ENCODE measurements at places on chromosomes 1 and 21.
A peak's percentile ranks its signal among the peaks of the same experiment; 100 is the strongest.

- H3K4me3 ChIP-seq = no peak overlapping the region
- DNase-seq = no peak
- no peaks in the 10 kb centered on the region for H3K27me3 ChIP-seq
- H3K4me1 ChIP-seq = no peaks in the 10 kb centered on the region
- H3K27ac ChIP-seq = no peak overlapping the region
- H3K36me3 ChIP-seq = peaks cover 4% of the 10 kb centered on the region
These were observed 97.4 kb downstream of the ITSN1 start for GRCh38 chr21:33739701-33740100.

- H3K36me3 ChIP-seq = no peaks in the 10 kb centered on the region
- H3K4me1 ChIP-seq = no peaks in the 10 kb centered on the region
- no peak overlapping the region for H3K4me3 ChIP-seq
- no peak overlapping the region for H3K27ac ChIP-seq
- no peak for DNase-seq
- no peaks in the 10 kb centered on the region for H3K27me3 ChIP-seq
These were observed 42.8 kb upstream of the LRIF1 start for GRCh38 chr1:111006556-111006955.

DNA sequence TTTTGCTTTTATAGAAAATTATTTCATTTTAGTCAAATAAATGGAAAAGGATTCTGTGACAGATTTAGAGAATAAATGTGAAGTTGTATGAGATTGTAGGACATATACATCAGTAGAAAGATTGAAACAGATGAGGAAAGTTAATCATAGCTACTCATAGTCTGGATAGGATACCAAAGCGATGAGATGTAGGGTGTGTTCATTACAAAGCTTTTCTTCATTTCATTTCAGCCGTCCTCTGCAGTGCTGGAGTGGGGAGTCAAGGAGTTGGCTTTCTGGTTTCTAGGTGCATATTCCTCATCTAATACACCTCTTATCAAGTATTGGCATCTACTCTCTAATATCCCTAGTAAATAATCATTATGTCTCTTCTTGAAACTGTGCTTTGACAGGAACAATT lies 149.5 kb upstream of the NEGR1 start:
- H3K27ac ChIP-seq = no peak overlapping the region
- no peaks in the 10 kb centered on the region for H3K27me3 ChIP-seq
- no peaks in the 10 kb centered on the region for H3K4me1 ChIP-seq
- H3K4me3 ChIP-seq = no peak overlapping the region

GRCh38 chr1:17195731-17196130 lies 9.2 kb upstream of the PADI1 start:
- DNase-seq = no peak
- no peak overlapping the region for H3K4me3 ChIP-seq
- H3K36me3 ChIP-seq = no peaks in the 10 kb centered on the region
- no peak overlapping the region for H3K27ac ChIP-seq
- no peaks in the 10 kb centered on the region for H3K4me1 ChIP-seq
- no peaks in the 10 kb centered on the region for H3K27me3 ChIP-seq

DNA sequence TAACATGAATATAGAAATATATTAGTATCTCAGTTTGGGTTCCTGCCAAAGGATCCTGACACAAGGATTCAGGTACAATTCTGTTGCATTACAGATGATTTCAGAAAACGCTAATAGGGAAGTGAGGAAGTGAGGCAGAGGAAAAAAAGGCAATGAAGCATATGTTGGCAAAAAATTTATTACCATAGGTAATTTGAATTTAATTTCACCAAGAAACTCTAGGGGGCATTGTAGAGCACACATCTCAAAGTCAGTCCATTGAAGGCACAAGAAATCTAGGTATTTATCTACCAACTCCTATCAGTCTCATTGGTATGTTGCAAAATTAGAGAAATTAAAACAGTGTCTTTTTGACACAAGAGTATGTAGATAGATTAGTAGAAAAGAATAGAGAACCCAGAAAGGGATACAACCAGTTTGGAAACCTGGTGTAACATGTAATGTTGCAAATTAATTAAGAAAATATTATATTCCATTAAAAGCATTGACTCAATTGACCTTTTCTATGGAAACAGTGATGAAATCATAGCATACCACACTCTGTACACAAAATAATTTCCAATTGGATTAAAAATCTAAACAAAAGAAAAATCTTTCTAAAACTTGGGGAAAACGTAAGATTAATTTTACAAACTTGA lies 104.9 kb upstream of the SNX7 start:
- no peaks in the 10 kb centered on the region for H3K4me1 ChIP-seq
- H3K36me3 ChIP-seq = no peaks in the 10 kb centered on the region
- no peak for DNase-seq

GRCh38 chr21:29578306-29578705 lies 279.6 kb downstream of the BACH1 start:
- DNase-seq = no peak
- H3K27ac ChIP-seq = no peak overlapping the region
- no peak overlapping the region for H3K4me3 ChIP-seq
- no peaks in the 10 kb centered on the region for H3K4me1 ChIP-seq
- H3K36me3 ChIP-seq = no peaks in the 10 kb centered on the region

GRCh38 chr1:74271503-74271902 lies 36.3 kb downstream of the TNNI3K start:
- H3K4me1 ChIP-seq = no peaks in the 10 kb centered on the region
- H3K4me3 ChIP-seq = no peak overlapping the region
- H3K27me3 ChIP-seq = no peaks in the 10 kb centered on the region
- no peaks in the 10 kb centered on the region for H3K36me3 ChIP-seq
- no peak for DNase-seq

GRCh38 chr1:91757763-91758460 lies 128.0 kb downstream of the TGFBR3 start:
- no peak for DNase-seq
- H3K27me3 ChIP-seq = no peaks in the 10 kb centered on the region
- peaks cover 10% of the 10 kb centered on the region for H3K4me1 ChIP-seq
- peak overlapping the region; percentile 90 for H3K27ac ChIP-seq

- no peak overlapping the region for H3K4me3 ChIP-seq
- H3K36me3 ChIP-seq = no peaks in the 10 kb centered on the region
- no peak overlapping the region for H3K27ac ChIP-seq
- DNase-seq = no peak
- no peaks in the 10 kb centered on the region for H3K27me3 ChIP-seq
These were observed 27.7 kb upstream of the VWA5B1 start for GRCh38 chr1:20262810-20263534.

- H3K27ac ChIP-seq = no peak overlapping the region
- H3K27me3 ChIP-seq = no peaks in the 10 kb centered on the region
- no peaks in the 10 kb centered on the region for H3K36me3 ChIP-seq
- H3K4me3 ChIP-seq = no peak overlapping the region
These were observed 66.1 kb upstream of the AKT3 start for GRCh38 chr1:243916160-243916559.

DNA sequence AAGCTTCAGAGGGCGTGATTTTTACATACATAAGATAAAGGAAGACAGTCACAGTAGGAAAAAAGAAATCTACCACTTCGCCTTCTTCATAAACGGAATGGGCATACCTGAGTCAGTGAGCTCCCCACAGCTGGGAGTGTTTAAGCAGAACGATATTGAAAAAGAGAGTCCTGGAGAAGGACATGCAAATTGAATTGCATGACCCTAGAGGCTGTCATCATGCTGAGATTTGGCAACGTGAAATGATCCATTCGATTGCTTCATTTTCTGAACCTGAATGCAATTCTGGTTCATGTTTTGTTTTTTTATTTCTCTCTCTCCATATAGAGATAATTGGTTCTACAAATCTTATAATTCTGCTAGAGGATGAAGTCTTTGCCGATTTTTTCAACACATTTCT lies 3.7 kb downstream of the RGSL1 start:
- H3K4me3 ChIP-seq = no peak overlapping the region
- DNase-seq = no peak
- H3K27me3 ChIP-seq = no peaks in the 10 kb centered on the region
- H3K27ac ChIP-seq = no peak overlapping the region

DNA sequence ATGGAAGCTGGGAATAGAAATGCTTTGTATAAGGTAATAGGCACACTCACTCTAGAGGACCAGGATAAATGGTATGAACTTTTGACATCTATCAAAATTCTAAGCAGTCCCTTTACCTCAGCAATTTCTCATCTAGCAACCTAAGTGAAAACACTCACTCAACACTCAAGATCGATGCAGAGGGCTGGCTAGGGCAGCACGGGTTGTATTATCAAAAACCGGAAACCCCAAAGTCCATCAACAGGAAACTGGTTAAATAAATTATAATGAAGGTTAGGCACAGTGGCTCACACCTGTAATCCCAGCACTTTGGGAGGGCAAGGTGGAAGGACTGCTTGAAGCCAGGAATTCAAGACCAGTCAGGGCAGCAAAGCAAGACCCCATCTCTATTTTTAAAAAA lies 9.4 kb downstream of the USP48 start:
- no peak for DNase-seq
- H3K4me1 ChIP-seq = peaks cover 8% of the 10 kb centered on the region
- no peak overlapping the region for H3K4me3 ChIP-seq
- H3K36me3 ChIP-seq = no peaks in the 10 kb centered on the region

- H3K4me1 ChIP-seq = peaks cover 95% of the 10 kb centered on the region
- H3K36me3 ChIP-seq = peaks cover 6% of the 10 kb centered on the region
- H3K4me3 ChIP-seq = no peak overlapping the region
- H3K27me3 ChIP-seq = no peaks in the 10 kb centered on the region
- DNase-seq = no peak
These were observed 10.9 kb downstream of the PCSK9 start for GRCh38 chr1:55050283-55050682.

DNA sequence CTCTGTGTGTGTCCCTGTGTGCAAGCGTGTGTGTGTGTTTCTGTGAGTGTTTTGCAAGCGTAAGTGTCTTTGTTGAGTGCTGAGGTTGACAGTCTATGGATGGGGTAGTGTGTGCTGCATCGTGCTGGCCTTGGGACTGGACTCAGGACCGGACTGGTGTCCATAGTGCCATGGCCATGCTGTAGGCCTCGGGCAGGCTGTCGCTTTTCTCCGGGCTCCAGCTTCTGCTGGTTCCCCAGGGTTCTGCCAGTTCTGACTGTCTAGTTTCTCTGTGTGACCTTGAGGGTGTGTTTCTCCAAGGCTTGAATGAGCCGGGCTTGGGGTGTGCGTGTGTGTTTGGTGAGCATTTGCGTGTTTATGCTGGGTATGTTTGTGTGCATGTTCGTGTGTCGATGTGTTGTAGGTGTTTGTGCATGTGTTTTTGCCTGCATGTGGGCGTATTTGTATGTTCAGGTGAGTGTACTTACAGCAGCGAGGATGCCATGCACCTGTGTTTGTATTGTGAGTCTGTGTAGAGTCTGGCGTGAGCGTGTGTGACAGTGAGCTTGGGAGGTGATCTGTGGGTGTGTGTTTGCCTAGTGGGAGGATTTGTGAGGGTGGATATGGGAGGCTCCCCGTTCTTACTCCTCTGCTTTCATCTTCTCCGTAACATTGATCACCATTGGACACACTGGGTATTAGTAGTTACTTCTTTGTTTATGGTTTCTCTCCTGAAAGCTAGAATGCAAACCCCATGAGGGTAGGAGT lies 51.7 kb upstream of the POU3F1 start:
- H3K27me3 ChIP-seq = no peaks in the 10 kb centered on the region
- H3K4me1 ChIP-seq = no peaks in the 10 kb centered on the region
- H3K4me3 ChIP-seq = no peak overlapping the region

DNA sequence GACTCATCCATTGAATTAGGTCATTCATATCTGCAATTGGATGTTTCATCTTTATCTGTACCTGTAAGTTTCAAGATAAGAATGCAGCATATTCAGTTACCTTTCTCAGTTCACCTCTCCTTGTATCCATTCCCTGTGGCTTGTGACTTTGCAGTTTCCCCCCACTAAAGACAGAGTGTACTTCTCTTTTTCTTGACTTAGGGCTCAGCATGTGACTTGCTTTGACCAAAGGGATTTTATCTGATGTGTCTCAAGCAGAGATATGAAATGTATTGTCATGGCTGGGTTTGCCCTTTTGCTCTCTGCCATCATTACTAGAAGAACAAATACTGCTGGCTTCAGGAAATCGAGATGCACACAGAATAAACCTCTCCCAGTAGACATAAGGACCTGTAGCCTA lies 754.8 kb downstream of the ADGRL2 start:
- DNase-seq = no peak

GRCh38 chr1:68703921-68704354 lies 207.1 kb upstream of the DEPDC1 start:
- H3K27me3 ChIP-seq = no peaks in the 10 kb centered on the region
- no peak overlapping the region for H3K4me3 ChIP-seq
- no peaks in the 10 kb centered on the region for H3K36me3 ChIP-seq
- no peak overlapping the region for H3K27ac ChIP-seq
- no peak for DNase-seq

GRCh38 chr1:185369786-185370185 lies 52.7 kb upstream of the IVNS1ABP start:
- no peak for DNase-seq
- H3K27ac ChIP-seq = no peak overlapping the region
- no peaks in the 10 kb centered on the region for H3K36me3 ChIP-seq
- H3K4me3 ChIP-seq = no peak overlapping the region
- H3K4me1 ChIP-seq = no peaks in the 10 kb centered on the region

DNA sequence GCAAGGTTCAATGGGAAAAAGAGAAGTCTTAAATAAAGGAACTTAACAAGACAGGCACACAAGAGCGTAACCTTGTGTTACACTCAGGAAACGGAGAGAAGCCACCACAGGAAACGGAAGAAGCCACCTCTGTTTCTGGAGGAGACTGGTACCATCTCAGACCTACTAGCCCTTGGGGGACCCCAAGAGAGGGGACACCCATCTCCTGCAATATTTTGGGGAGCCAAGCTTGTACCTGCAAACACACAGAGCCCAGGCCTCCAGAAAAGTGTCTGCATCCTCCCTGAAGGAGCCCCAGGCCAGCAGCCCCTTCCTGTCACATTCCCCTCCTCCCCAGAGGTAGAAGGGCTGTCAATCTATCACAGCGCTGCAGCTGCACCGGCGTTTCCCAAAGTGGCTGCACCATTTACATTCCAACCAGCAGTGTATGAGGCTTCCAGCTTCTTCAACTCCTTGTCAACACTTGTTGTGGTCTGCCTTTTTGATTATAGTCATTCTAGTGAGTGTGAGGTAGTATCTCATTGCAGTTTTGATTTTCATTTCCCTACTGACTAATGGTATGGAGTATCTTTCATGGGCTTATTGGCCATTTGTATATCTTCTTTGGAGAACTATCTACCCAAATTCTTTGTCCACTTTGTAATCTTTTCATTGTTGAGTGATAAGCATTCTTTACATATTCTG lies 23.0 kb upstream of the PADI1 start:
- DNase-seq = no peak
- no peak overlapping the region for H3K27ac ChIP-seq
- H3K4me3 ChIP-seq = no peak overlapping the region
- no peaks in the 10 kb centered on the region for H3K4me1 ChIP-seq
- H3K36me3 ChIP-seq = no peaks in the 10 kb centered on the region
- H3K27me3 ChIP-seq = no peaks in the 10 kb centered on the region
